ENCODE measurements at places on chromosomes 5 and 9.
A peak's percentile ranks its signal among the peaks of the same experiment; 100 is the strongest.

DNA sequence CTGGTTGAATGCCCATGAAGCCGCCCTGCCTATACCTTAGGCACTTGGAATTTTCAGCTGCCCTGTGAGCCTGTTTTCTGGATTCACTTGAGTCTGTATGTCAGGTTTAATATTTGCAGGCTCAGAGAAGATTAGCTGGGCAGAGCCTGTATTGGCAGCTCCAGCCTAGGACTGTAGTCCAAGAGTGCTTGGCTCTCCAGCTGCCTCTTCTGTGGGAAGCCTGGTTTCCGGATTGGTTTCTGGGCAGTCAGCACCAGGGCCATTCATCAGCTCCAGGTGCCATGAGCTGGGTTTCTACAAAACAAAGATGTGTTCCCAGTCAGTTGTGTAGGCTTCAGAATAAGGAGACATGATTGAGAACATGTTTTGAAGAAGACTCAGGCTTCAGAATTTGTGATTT is 90.1 kb downstream of the ARHGAP26 start:
- no peak for DNase-seq

GRCh38 chr9:4855841-4856240 is 63.1 kb downstream of the RCL1 start:
- no peak for DNase-seq

GRCh38 chr9:120532475-120532874 is 47.5 kb downstream of the CDK5RAP2 start:
- no peak for DNase-seq

DNA sequence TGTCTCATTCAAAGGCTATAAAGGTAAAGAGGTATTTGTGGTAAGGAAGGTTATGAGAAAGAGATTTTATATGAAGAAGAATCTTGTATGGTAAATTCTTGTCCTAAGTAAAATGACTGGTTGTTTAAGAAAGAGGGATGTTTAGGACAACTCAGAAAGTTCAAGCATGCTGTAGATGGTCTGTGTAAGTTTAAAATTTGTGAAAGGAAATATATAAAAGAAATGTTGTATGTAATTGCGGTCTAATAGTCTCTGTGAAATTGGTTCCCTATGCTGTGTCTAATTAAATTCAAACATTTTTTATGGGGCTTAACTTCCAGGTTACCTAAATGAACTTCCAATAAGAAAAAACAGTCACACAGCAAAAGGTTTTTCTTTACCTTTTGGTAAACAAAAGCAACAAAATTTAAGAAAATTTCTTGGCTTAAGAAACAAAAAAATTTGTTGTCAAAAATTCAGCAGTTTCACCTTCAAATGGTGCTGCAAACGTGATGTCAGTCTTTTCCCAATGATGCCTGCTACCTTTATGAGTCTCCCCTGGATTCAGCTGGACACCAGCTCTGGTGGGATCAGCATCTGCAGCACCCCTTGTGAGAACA is 83.0 kb upstream of the FCN1 start:
- no peak for DNase-seq

DNA sequence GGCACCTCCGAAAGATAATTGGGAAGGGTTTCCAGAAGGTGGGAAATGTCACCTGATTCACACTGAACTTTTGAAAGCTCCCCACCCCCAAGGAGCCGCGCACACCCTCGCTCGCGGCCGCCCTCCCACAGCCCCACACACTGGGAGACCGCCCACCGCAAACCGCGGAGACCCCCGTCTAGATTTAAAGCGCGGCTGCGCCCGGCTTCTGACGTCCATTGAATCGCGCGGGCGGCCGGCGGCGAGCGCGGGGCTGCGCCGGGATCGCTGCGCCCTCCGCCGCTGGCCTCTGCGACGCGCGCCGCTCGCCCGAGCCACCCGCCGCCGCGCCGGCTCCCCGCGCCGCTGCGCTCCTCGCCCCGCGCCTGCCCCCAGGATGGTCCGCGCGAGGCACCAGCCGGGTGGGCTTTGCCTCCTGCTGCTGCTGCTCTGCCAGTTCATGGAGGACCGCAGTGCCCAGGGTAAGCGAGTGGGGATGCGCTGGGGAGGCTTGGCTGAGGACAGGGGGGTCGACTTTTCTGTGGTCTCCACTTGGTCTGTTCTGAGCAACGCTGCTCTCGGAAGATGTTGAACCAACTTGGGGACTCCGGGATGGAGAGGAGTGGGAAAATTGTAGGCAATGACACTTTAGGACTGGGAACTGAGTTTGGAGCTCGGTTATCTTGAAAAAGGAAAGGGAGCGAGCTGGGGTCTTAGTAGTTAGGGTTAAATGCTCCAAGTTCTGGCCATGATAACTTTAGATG is at the start of gene FST:
FST (plus strand) TSS at position 214 of the 743 bp plus-strand sequence; CDS start at position 377, 163 bp downstream.
- DNase-seq = peak; percentile 62

GRCh38 chr5:2748861-2749513 is 2.5 kb downstream of the IRX2 start:
- DNase-seq = no peak

GRCh38 chr5:81246697-81247096 is 13.6 kb downstream of the CKMT2 start:
- DNase-seq = no peak
